ENCODE measurements at places on chromosomes 12 and 14.

DNA sequence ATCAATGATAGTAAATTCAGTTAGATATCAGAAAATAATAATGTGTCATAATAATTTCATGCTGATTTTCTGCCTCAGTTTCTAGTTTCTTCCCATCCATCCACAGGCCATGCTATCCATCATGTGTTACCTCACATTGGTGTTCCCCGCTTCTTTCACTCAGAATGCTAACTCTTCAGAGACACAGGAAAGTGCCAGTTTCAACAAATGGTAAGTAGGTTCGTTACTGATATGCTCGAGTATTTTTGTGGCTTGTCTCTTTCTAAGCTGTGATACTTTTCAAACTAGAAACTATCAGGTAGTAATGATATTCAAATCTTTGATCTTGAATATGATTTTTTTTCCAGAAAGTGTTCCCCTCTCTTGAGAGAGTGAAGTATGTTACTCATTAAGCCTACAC is 1.5 kb downstream of the KLRB1 start:
- no peak for DNase-seq

- peak; percentile 16 for DNase-seq
Observed at GRCh38 chr12:47818467-47819137, 1.1 kb downstream of the HDAC7 start.

DNA sequence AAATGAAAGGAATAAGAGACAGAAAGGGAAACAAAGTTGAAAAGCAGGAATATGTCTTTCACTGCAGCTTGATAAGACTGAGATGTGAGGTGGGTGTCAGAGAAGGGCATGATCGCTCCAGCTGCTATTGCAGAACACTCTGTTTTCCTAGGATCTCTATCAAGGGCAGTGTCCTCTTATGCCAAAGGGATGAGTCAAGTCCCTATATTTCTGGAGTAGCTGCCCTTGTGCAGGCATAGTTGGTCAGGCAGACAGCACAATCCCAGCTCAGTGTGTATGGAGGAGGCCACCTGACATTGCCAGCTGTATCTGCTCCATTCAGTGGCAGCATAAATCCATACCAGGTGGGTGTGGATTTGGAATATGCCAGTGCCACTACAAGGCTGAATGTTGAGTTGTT is 101.6 kb downstream of the DAD1 start:
- no peak for DNase-seq

DNA sequence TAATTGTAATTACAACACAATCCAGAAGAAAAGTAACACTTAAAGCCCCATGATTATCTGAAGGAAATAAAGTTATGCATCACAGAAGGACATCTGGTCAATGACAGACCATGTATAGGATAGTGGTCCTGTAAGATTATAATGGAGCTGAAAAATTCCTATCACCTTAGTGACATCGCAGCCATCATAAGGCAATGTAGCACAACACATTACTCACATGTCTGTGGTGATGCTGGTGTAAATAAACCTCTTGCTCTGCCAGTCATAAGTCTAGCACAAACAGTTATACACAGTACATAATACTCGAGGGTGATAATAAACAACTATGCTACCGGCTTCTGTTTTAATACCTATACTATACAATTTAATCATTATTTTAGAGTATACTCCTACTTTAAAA is 11.2 kb downstream of the ATG2B start:
- no peak for DNase-seq

DNA sequence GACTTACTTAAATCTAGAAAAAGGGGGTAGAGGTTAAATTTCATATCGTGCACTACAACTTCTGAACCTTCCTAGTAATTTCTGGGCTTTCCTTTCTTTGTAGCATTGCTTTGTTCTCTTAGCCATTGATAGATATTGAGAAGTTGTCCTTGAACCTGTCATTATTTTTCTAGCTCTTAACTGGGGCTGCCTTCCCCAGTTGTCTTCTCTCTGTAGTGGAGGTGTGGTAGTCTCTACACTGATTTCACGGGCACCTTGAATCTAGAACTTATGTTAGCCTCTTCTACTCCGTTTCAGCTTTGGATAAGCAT is 504.0 kb downstream of the PCNX1 start:
- DNase-seq, result no peak

DNA sequence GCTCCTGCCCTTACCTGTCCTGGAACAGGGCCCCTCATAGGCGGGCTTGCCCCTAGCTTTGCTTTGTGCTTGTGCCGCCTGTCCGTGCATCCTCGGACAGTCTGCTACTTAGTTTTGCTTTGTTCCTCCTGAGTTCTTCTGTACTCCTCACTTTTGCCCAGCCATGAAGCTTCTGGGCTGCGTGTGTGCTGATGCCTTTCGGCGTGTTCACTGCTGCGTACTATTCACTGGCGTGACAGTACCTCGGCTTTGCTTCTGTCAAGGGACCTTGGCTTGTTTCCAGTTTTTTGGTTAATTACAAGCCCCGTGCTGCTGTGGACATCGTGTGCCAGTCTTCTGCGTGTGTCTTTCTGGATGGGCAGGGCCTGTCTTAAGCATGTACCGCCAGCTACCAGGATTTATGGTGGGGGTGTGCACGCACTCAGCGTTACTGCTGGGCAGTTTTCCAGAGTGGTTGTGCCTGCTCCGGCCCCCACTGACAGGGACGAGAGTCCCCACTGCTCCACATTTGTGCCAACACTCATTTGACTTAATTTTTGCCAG is 2.5 kb downstream of the PACS2 start:
- no peak for DNase-seq

- DNase-seq, result no peak
Observed at GRCh38 chr12:111842556-111843396, 748 bp downstream of the MAPKAPK5 start.

- DNase-seq, result no peak
Observed at GRCh38 chr14:99467336-99468078, 13.2 kb downstream of the SETD3 start.

DNA sequence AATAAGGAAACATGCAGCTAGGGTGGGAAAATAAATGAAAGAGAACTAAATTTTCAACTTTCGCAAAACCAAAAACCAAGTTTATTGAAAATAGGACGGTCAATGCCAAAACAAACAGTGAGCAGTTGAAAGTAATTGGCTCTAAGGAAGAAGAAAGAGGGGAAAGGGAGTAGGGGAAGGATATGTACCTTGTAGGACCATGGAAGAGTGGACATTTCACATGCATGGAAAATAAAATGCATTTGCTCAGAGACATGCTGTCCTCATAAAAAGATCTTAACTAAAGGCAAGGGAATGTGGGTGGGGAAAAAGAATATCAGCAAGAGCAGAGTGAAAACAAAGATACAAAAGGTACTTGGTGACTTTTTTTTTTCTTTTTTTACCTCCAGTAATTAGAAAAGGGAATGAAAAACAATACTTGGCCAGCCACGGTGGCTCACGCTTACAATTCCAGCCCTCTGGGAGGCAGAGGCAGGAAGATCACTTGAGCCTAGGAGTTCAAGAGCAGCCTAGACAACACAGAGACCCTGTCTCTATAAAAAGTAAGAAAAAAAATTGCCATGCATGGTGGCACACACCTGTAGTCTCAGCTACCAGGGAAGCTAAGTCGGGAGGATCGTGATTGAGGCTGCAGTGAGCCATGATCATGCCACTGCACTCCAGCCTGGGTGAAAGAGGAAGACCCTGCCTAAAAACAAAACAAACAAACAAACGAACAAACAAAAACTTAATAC is 6.6 kb downstream of the TXNDC16 start:
- no peak for DNase-seq

- DNase-seq, result no peak
Observed at GRCh38 chr12:124553862-124554428, 13.5 kb downstream of the NCOR2 start.

GRCh38 chr12:129863938-129864337 is 39.9 kb downstream of the TMEM132D start:
- no peak for DNase-seq

DNA sequence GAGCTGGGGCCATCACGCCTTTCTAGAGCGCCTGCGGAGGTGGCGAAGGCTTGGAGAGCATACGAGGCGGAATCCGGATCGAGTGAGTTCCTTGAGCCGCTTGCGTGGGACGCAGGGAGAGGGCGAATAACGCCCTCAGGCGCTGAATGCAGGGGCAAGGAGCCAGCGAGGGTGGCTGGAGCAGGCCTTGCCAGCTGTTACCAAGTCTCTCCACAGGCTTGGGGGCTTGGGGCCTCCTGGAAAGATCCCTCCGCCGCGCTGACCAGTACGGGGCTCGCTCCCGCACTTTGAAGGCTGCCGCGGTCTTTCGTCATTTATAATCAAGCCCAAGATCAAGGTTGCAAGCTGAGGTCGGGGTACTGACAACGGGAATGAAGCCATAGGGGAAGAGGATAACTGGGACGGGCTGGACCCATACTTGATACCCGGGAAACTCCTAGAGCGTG is 1.2 kb downstream of the FLRT2 start:
- peak; percentile 68 for DNase-seq

GRCh38 chr14:77189479-77189878 is 7.9 kb downstream of the TMEM63C start:
- DNase-seq, result no peak

- DNase-seq, result no peak
Observed at GRCh38 chr14:102293781-102294180, 11.2 kb downstream of the MOK start.

DNA sequence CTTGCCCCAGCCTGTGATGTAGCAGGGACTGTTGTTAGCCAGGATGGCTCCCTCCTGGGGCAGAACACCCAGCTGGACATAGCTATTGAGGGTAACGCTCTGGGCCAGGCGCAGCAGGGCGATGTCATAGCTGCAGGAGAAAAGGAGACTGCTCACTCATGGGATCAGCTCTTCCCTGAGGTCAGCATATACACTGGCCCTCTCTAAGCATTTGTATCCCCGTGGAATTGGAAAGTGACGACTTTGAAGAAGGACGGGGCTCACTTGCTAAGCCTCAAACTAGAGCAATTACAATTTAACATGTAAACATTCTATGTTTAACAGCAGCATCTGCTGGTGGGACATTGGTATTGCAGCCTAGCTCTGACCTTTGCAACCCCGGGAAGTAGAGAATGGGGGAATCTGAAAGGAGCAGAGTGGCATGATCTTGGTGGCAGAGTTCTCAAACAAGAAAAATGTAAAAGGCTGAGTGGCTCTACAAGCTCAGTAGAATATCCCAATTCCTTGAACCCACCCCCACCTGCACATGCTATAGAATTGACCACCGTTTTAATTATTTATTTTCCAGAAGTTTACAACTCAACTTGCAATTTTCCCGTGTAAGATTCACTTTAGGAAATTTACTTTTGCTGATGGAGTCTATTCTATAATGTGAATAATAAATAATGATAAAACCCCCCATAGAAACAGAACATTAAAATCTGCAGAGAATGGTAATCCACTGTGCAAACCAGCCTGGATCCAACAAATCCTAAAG is 5.0 kb downstream of the CELA1 start:
- peak; percentile 70 for DNase-seq

DNA sequence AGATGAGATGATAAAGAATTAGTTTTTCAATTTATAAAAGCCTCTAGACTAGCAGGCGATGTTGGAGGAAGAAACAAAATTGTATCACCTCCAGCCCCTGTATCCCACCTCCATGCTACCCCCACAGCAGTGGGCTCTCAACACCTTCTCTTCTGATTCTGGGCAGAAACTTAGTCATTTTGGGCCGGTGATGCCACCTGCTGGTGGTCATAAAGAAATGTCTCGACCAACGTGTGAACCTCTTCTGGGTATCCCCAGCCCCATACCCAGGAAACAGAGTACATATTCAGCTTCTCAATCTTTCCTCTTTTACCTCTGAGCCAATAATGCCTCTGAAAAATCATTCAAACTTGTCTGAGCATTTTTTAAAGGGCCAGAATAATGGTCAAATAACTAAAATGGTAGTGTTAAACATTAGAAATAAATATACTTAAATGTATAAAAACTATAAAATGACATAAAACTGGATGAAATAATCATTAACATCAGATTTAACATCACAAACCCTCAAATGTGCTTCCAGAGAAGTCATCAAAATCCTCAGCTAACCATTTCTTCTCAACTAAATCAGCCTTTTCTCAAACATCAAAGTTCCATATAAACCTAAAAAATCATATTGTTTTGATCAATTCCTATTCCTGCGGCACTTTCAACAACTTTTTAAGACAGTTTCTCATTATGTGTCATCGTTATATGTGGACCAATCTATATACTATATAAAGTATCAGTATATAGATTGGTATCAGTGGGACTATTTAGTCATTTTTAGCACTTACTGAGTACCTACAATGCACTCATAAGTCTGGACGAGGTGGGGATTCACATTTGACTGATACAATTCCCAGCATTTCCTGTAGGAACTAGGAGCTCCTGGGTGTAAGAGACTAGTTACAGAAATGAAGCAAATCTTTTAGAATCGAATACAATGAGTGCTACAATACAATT is 69.4 kb downstream of the ATXN2 start:
- no peak for DNase-seq

GRCh38 chr14:58118097-58118815 is 33.8 kb downstream of the ARMH4 start:
- no peak for DNase-seq

DNA sequence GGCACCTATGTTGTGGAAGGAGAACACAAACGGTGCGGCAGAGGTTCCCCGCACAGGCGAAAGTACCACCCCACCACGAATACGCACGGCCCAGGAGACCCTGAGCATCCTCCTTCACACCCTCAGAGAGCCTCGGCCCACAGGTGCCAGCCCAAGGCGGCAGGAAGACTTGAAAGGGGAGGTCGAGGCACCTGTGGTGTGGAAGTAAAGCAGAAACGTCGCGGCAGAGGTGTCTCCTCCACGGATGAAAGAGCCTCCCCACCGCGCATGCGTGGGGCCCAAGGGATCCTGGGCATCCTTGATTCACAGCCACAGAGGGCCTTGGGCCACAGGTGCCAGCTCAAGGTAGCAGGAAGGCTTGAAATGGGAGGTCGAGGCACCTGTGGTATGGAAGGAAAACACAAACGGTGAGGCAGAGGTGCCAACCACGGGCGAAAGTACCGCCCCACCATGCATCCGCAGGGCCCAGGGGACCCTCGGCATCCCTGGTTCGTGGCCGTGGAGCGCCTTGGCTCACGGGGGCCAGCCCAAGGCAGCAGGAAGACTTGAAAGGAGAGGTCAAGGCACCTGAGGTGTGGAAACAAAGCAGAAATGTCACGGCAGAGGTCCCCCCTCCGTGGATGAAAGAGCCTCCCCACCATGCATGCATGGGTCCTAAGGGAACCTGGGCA is 380.1 kb downstream of the ALG10 start:
- no peak for DNase-seq

DNA sequence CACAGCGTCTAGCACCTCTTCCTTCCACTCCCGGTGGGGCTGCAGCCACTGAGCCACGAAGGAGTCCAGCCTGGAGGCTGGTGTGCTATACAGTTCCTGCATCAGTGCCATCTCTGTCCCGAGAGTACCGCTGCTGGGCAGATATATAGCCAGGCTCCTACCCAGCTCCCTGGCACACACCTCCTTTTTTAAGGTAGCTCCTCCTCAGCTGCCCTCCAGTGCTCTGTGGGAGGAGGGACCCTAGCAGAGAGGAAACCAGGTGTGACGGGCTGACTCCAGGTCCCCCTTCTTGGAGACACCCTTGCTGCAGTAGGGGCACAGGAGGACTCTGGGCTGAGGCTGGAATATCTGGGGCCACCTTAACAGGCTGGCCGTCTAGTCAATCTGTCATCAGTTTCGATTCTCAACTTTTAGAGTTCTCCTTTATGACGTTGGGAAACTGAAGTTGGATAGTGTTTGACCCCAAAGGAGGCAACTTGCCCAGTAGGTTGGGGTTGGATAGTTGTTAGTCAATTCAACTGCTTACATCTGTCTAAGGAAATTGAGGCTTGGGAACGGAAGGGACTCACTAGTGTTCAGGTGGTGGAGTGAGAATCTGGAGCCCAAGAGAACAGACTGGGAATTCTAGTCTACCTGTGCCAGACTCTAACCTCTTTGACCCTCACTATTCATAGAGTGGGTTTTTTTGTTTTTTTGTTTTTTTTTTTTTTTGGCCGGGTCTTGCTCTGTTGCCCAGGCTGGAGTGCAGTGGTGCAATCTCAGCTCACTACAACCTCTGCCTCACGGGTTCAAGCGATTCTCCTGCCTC is at the start of gene OASL:
OASL (minus strand) TSS at position 386 of the 808 bp plus-strand sequence; CDS start at position 111, 275 bp downstream.
- no peak for DNase-seq
